ENCODE measurements at places on chromosomes 1 and 21.

- no peak for DNase-seq
Observed at GRCh38 chr1:205751036-205751651, 1.2 kb upstream of the NUCKS1 start.

DNA sequence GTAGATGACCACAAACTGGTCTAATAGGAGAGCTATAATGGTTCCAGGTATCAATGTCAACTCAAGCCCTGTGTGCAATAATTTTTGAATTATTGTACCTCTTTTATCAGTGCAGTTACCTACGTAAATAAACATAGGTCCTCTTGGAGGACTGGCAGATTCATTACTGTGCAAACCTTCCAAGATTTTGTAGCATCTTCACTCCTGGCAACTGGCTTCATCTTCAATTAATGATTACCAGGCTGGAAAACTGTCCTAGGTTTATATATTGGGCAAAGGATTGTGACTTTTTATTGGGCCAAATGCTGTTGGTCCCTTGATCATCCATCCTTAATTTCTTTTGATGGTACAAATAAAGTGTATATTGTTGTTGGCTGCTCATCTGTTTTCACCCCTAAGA is 35.6 kb downstream of the C4BPA start:
- DNase-seq, result no peak

DNA sequence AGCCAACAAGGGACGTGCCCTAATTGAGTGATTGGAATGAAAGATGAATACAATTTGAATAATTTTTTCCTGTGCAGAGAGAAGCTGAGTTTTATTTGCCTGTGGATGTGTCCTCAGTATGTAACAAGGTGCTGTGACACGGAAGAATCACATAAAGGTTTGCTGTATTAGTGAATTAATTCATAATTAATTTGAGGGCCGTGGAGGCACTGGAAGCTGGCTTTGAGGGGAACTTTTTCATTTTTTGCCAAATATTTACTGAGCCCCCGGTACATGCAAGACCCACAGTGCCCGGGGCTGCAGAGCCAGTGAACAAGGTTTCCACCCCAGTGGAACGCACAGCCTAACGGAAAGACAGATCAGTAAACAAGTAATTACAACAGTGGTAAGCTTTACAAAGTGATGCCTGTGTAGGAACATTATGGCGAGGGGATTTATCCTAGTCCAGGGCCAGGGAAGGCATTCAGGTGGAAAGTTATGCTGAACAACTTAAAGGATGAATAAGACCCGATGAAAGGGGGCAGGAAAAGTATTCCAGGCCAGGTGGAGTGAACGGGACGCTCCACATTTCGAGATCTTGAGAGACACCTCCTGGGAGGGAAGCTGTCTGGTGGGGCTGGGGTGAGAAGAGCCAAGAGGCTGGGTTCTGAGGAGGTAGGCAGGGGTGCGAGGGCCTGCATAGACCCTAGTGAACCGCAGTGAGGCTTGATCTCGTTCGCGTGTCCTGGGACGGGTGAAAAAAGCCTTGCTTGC is 773 bp upstream of the RCC2 start:
- no peak for DNase-seq

- no peak for DNase-seq
Observed at GRCh38 chr21:32303385-32303784, 4.7 kb downstream of the MRAP start.

- DNase-seq, result no peak
Observed at GRCh38 chr1:94411237-94411636, 7.0 kb upstream of the ABCD3 start.

GRCh38 chr1:219076326-219076937 is 97.2 kb upstream of the LYPLAL1 start:
- no peak for DNase-seq

- DNase-seq, result no peak
Observed at GRCh38 chr1:5369223-5369622, 623.0 kb downstream of the NPHP4 start.

DNA sequence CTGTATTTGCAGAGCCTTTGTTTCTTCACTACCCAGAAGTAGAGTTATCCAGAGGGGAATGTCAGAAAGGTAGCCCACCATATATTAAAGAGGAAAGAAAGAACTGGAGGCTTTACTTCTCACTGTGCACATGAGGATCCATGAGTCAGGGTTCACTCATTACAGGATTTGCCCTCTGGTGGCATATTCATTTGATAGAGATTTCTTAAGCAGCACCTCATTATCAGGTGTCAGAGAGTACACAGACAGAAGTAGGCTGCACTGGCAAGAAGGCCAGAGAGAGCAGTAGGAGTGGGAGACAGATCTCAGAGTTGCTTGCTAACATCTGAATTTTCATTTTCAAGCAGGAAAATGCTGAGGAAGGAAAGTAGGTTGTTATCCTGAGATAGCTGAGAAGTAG is 123.8 kb downstream of the PIK3R3 start:
- no peak for DNase-seq

- DNase-seq, result no peak
Observed at GRCh38 chr1:150268340-150268704, 494 bp downstream of the APH1A start.

GRCh38 chr1:58735586-58735985 is 35.7 kb upstream of the MYSM1 start:
- no peak for DNase-seq

- no peak for DNase-seq
Observed at GRCh38 chr21:21851657-21852056, 853.4 kb downstream of the NCAM2 start.

DNA sequence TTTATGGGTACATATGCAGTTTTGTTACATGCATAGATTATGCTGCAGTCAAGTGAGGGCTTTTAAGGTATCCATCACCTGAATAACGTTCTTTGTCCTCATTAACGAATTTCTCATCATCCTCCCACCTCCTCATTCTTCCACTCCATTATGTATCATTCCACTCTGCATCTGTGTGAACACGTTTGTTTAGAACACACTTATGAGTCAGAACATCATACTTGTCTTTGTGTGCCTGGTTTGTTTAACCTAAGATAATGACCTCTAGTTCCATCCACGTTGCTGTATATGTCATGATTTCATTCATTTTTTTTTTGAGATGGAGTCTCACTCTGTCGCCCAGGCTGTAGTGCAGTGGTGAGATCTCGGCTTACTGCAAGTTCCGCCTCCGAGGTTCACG is 6.7 kb upstream of the MPC2 start:
- no peak for DNase-seq

- no peak for DNase-seq
Observed at GRCh38 chr1:32172621-32173245, 6.7 kb upstream of the TXLNA start.

DNA sequence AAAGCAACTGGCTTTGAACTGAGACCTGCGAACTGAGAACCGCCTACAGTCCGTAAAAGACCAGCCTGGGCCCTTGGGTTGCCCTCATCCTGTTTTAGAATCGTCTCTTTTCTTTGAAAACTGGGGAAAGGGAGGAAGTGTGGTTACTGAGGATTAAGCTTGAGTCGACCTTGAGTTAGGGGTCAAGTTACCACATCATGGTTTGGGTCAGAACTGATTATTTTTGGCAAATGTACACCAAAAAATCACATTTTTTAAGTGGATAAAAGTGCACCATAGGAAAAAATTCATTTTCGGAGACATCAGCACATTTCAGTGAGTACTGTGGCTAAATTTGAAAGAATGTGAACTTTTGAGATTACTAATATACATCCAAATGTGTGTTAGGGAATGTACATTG is 76.9 kb upstream of the KAZN start:
- DNase-seq, result no peak

DNA sequence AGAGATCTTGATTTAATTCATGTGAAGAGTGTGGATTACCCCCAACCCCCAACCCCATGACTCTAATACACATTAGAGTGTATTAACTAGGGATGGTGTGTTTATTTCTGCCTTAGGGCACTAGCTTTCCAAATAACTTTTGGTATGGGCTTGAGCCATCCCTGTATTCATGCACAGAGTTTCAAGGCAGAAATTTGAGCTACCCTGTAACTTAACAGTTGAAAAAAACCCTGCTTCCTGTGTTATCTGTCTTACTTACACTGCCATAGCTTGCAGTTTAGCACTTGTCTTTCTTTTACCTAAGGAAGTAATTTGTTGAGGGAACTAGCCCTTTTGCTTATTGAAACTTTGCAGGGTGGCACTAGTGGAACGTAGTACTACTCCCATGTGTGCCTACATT is 6.3 kb downstream of the SRSF11 start:
- no peak for DNase-seq

DNA sequence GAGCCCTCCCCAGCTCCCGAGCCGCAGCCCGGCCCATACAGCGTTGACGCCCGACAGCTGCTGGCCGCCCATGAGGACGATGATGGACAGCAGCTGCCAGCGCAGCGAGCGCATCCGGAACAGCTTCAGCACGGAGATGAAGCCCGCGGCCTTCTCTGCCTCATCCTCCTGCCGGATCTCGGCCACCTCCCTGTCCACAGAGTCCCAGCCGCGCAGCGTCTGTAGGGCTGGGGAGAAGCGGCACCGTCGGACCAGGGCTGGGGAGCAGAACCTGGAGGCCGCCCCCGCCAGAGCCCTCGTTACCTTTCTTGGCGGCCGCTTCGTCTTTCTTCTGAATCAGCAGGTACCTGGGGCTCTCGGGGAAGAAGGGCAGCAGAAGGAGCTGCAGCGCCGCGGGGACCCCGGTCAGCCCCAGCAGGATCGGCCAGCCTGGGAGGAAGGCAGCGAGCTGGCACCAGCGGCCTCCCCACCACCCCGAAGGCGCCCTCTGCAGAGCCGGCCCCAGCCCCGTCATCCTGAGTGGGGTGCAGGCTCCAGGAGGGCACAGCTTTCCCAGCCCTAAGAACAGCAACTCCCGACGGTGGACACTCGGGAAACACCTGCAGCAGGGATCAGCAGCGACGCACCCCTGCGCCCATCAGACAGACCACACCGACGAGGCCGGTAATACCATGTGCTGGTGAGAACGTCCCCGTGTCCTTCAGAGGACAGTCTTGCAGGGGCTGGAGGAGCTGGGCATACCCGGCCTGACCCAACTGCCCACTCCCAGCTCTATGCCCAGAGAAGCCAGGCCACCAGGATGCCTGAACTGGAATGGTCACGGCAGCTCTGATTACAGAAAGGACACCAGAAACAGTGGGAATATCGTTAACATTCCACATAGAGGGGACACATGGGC is 13.8 kb upstream of the SLC2A7 start:
- no peak for DNase-seq

All from NCI-H748 treated with DMSO at 0.1 percent for 48 hours (cell line).